Thymus (tissue), 14 donors: ENCODE measurements at places on chromosomes 1 and 21. TPM values are rescaled to one million over a fixed set of nuclear protein-coding genes. Genes with fewer than 3 reads are reported as not detected.

DNA sequence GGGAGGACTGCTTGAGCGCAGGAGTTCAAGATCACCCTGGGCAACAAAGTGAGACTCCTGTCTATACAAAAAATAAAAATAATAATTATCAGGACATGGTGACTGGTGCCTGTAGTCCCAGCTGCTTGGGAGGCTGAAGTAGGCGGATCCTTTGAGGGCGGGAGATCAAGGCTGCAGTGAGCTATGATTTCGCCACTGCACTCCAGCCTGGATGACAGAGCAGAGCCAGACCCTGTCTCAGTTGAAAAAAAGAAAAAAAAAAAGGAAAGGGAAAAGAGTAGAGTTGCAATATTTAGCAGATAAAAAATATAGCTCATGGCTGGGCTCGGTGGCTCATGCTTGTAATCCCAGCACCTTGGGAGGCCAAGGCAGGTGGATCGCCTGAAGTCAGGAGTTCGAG is 3.3 kb upstream of the S1PR1 start:
- no peak for DNase-seq

- DNase-seq: no peak
Measured at GRCh38 chr21:33026443-33026858, 716 bp downstream of the OLIG2 start.

The GIPC2 gene
- 1.3 TPM for polyA plus RNA-seq

- DNase-seq: no peak
Measured at GRCh38 chr1:229390130-229390529, 43.8 kb downstream of the ACTA1 start.

DNA sequence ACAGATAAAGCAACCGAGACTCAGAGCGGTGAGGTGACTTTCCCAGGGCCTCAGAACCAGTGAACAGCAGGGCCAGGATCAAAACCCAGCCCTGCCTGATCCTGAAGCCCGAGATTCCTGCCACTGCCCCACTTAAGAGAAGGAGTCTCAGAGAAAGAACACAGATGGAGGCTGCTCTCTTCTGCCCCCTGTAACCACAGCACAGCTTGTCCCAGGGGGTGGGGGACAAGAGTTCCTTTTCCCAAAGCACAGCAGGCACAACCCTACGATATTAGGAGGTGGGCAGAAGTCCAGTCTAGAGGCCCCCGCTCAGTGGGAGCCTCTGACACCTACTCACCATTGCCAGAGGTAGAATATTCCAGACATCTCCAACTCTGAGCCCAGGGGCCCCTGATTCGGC is 24.0 kb upstream of the VWA5B1 start:
- DNase-seq: no peak

The PDE4B gene
- polyA plus RNA-seq: 10.9 TPM

GRCh38 chr1:53321776-53322602 is 5.9 kb downstream of the LRP8 start:
- DNase-seq: no peak

DNA sequence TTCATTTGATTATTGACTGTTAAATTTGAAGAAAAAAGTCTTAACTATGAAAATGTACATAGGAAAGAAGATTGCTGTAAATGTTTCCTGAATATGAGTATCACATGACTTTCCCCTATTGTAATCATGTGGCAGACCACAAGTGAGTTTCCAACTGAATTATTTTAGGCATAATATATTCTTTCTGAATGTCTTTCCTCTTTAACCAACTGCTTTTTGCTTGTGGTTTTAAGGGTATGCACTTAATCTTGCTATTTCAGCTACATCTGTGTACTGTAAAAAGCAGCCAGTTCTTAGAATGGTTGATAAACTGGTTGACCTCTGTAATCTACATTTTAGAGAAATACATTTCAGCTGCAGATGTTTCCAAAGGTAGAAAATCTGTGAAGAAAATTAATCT is 400.7 kb downstream of the NEGR1 start:
- DNase-seq: no peak

GRCh38 chr21:40099809-40100208 is 232.6 kb downstream of the PCP4 start:
- no peak for DNase-seq
